ENCODE measurements at places on chromosomes 16 and 17.

GRCh38 chr16:83951544-83951943 lies 1.5 kb upstream of the OSGIN1 start:
- no peak for DNase-seq

- no peak for DNase-seq
These were observed 17.9 kb downstream of the UTP4 start for GRCh38 chr16:69150146-69150865.

- DNase-seq: no peak
These were observed 21.0 kb downstream of the SDK2 start for GRCh38 chr17:73623247-73623646.

GRCh38 chr16:85611444-85612190 lies 1.5 kb upstream of the GSE1 start:
- DNase-seq: peak; percentile 14

GRCh38 chr16:67447508-67448076 lies 16.7 kb downstream of the HSD11B2 start:
- peak; percentile 20 for DNase-seq

DNA sequence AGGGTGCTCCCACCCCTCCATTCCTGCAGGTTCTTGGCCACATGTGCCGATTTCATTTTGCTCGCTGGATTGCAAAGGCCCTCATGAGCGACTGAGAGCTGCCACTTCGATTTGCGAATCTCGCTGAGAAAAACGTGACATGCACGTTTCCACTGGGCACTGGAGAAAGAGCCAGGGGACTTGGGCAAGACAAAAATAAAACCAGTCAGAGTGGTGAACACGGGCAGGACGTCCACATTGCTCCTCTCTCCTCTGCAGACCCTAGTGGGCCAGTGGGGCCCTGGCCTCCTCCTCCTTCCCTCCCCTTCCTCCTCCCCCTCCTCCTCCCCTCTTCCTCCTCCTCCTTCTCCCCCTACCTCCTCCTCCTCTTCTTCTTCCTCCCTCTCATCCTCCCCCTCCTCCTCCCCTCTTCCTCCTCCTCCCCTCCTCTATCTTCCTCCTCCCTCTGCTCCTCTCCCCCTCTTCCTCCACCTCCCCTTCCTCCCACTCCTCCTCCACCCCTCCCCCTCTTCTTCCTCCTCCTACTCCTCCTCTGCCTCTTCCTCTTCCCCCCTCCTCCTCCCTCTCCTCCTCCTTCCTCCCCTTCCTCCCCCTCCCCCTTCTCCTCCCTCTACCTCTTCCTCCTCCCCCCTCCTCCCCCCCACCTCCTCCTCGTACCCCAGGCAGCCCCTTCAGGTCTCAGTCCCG lies 28.1 kb upstream of the ENPP7 start:
- no peak for DNase-seq

GRCh38 chr16:67050796-67051195 lies 21.8 kb downstream of the CBFB start:
- no peak for DNase-seq

DNA sequence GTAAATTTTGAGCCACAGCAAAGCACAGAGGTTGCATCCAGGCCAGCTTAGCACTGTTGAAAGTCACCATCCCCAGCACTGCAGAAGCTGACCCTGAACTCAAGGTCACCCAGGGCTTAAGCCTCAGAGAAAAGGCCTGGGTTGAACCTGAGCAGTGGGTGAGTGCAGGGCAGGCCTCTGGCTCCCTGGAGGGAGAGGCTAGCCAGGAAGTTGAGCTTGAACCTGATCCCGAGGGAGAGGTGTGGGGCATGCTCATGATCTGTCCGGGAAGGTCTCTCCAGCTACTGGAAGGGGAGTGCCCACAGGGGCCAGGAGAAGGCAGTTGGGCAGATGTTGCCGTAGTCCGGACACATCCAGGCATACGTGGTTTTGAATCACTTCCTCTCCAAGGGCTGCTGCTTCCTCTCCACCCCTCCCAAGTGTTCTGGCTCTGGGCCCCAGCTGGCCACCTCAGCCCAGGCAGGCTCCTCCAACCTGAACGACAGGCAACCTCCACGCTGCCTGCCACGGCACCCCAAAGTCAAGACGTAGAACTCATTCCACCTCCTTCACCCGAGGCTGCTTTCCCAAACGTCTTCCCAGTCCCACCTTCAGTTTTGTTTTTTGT lies 18.4 kb downstream of the CARHSP1 start:
- DNase-seq: no peak

DNA sequence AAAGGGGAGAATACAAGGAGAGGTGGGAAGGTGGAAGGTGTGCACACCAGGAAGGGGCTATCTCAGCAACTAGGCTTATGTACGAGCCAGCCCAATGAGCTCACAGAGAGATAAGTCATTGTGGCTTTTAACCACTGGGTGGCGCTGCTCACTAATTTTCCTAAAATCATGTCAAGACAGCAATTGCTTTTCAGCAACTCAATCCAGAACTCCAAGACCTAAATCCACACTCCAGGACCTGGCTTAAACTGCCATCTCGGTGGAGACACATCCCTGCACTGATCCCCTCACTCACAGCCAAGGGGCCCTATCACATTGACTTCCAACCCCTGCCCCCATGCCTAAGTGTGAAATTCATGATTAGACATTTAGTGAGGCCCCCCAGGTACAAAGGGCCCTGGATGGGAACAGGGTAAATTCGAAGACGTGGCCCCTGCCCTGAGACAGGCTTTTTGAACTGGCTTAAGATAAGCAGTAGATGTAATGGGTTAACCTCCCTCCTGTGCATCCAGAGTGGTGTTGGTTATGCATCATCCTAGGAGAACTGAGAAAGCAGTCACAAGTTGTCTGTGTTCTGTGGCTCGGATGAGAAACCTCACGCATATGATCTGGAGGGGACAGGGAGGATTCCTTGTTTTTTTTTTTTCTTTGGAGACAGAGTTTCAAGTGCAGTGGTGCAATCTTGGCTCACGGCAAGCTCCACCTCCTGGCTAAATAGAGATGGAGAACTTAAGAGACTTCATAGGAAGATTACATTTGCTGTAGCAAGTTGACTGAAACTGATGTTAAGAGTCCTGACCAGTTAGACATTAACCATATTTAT lies 11.5 kb downstream of the CCL16 start:
- DNase-seq: peak; percentile 54

DNA sequence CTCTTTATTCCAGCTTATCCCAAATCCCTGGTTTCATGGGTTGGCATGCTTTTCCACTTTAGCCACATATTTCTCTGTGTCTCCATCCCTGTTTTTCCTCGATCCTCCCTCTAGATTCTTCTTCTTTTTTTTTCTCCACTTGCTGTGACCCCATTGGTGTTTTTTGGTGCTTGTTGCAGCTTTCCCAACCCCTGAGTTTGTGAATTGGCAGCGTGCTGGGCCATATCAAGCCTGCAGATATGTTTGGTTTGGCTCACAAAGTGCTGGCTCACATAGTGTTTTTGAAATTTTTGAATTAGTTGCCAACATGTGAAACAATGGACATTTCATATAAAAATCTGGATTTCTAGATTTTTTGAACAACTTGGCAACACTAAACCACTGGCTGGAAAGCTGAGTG lies 8.8 kb downstream of the GPR139 start:
- DNase-seq: no peak

- no peak for DNase-seq
These were observed 4.5 kb downstream of the OR1F1 start for GRCh38 chr16:3192476-3193019.

Measured in activated T-helper 9 cell treated with anti-CD3 and anti-CD28 coated beads, Interleukin-2, amount 50 U/mL, for 16 hours (primary cell).